Mesothelial cell of epicardium (in vitro differentiated cells): ENCODE measurements at places on chromosomes 6 and 20. TPM values are rescaled to one million over a fixed set of nuclear protein-coding genes. Genes with fewer than 3 reads are reported as not detected.

- no peak for DNase-seq
These were observed 7.8 kb upstream of the MRS2 start for GRCh38 chr6:24394780-24395437.

DNA sequence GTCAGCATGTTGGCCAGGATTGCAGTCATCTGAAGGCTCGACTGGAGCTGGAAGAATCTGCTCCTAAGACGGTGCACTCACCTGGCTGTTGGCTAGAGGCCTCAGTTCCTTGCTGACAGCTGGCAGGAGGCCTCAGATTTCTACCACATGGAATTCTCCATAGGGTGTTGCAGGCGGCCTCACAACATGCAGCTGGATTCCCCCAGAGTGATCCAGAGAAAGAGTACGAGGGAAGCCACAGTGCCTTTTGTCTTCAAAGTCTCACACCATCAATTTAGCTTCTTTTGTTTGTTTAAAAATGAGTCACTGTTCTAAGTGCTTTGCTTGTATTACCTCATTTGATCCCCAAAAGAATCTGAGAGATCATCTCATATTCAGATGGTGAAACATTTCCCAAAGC, 65.5 kb upstream of the FYN start:
- DNase-seq = no peak

The CALHM6 gene
- 2.2 to 2.4 TPM (median 2.4 TPM) in 3 replicates for total RNA-seq

- DNase-seq = peak; percentile 75
These were observed 88.6 kb upstream of the TGM3 start for GRCh38 chr20:2206957-2207769.
